ENCODE measurements at places on chromosomes 3 and 15.
A peak's percentile ranks its signal among the peaks of the same experiment; 100 is the strongest.

GRCh38 chr3:8200996-8201395, 300.6 kb upstream of the LMCD1 start:
- DNase-seq = no peak

- no peak for DNase-seq
These were observed 1.0 kb upstream of the RAB8B start for GRCh38 chr15:63188247-63188925.

GRCh38 chr15:67019884-67020520, 45.4 kb upstream of the SMAD3 start:
- DNase-seq = no peak

DNA sequence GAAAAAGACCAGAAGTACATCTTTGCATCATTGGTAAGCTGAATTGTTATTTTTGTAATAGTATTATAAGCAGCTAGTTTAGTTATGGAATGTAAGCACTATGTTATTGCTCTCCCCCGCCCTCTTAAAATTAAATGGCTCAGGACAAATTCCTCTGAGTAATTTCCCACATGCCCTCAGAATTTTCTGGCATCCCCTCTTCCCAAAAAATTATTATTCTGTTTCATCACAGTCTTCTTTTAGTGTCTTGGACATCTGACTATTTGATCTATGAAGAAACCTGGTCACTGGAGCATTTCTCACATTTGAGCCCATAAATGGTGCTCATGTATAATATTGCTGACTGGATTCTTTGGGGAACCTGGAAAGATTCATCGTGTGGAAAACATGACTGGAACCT, 68.3 kb downstream of the KLHL25 start:
- peak; percentile 43 for DNase-seq

DNA sequence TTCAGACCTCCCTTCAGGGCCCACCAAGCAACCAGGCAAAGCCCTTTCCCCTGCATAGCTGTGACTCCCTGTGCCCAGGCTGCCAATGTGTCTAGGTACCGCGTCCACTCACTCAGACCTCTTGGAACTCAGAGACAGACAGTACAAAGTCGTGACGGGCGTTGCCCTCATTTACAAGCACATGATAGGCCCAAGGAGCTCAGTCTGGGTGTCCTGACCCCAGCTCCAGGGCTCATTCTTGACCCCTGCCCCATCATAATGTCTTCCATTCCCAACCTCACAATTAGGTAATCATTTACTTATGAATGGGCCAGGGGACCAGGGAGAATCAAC, 56.0 kb downstream of the KLF13 start:
- DNase-seq = no peak

GRCh38 chr3:149402481-149402880, 25.0 kb upstream of the TM4SF1 start:
- no peak for DNase-seq

GRCh38 chr3:14891135-14892132, 55.9 kb upstream of the NR2C2 start:
- no peak for DNase-seq

DNA sequence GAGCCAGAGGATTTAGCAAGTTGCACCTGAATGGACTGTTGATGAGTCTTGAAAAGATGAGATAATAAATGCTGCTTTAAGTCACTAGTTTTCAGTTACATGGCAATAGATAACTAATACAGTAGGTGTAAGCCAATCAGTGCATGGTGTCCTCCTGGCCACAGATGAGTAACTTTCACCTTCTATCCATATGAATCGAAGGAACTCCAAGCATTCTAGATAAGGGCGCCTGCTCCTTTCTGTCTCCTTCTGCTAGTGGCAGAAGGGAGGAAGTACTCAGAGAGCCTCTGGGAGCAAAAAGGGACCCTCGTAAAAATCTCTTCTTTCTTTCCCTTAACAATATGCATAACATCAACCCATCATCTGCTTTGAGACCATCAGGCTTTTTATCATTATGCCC, 37.3 kb downstream of the TM6SF1 start:
- DNase-seq = no peak

- DNase-seq = no peak
These were observed 371.6 kb downstream of the MCTP2 start for GRCh38 chr15:94602754-94603470.

GRCh38 chr3:50173685-50174516, 17.5 kb upstream of the GNAT1 start:
- no peak for DNase-seq

- DNase-seq = no peak
These were observed 173.3 kb downstream of the IL20RB start for GRCh38 chr3:137131081-137131480.

GRCh38 chr3:143063018-143063417, 56.6 kb upstream of the CHST2 start:
- no peak for DNase-seq

- DNase-seq = no peak
These were observed 84.0 kb downstream of the CGNL1 start for GRCh38 chr15:57460208-57460816.

DNA sequence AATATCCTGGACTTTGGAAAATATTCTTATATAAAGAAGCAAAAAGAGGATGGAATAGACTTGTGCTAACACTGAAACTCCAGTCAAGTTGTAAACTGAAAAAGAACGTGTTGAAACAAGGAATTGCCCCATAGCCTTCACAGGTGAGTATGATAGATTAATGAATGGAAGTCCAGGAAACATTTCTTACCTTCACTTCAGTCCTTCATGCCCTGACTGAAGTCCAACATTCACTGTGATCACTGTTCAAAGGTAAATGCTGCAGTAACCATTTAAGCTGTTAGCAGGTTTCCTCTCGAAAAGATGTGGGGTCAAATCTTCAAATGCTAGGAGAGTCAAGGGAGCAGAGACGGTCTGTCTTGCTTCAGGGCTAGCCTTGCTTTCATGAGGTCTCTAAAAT, 46.1 kb downstream of the SLC30A4 start:
- no peak for DNase-seq

DNA sequence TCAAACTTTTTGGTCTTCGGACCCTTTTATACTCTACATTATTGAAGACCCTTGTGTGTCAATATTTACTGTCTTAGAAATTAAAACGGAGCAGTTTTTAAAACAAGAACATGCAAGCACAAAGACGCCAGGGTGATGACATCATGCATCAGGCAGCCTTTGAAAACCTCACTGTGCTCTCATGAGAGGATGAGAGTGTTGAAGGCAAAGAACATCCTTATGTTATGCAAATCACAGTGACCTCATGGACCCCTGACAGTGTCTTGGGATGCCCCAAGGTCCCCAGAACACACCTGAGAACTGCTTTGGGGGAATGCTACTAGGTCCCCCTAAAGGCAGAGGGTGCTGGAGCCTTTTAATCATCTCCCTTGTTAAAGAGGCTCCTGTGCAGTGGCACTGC, 51.6 kb downstream of the CHDH start:
- DNase-seq = peak; percentile 31

DNA sequence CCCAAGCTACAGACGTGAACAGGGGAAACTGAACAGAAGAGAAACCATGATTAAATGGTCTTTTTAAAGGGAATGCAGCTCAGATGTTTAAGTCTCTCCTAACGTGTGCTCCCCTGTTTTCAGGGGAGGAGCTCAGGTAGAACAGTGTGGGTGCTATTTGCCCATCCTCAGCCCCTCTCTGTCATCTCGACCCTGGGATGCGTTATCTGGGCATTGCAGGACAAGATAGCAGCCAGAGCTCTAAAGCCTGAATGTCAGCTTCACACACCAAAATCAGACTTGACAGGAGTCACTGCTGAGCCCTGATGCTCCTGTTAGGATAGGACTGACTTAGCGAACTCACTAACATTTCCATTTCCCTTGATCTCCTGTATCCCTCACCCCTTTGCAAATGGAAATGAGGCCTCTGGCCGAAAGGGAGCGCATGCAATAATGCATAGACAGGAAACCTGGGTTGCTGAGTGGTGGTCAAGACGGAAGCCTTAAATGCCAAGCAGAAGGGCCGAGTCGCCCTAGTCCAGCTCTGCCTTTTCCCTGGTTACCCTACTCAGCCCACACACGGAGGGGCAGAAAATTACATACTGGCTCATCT, 234.9 kb upstream of the TPM1 start:
- DNase-seq = no peak

DNA sequence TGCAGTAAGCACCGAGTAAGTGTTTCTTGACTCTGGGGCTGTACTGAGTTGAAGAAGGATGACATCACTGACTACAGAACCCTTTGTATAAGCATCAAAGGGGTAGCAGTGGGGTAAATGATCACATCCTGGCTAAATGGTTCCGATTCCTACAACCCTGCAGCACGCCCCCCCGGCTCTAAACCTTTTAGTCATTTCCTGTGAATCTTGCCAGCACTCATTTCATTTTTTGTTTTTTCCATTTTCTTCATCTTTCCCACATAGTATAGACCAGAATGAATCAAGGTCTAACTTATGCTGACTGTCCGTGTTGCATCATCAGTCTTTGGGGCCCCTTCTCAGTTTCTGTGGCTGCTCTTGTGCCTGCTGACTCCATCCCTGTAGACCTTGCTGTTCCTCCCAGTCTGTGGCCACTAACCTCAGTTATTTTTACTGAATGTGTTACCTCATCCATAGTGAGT, 383.1 kb upstream of the TPRG1 start:
- peak; percentile 92 for DNase-seq

- no peak for DNase-seq
These were observed 31.1 kb upstream of the FGD5 start for GRCh38 chr3:14787630-14788029.
